ENCODE measurements at places on chromosomes 4 and X. TPM values are rescaled to one million over a fixed set of nuclear protein-coding genes. Genes with fewer than 3 reads are reported as not detected.

DNA sequence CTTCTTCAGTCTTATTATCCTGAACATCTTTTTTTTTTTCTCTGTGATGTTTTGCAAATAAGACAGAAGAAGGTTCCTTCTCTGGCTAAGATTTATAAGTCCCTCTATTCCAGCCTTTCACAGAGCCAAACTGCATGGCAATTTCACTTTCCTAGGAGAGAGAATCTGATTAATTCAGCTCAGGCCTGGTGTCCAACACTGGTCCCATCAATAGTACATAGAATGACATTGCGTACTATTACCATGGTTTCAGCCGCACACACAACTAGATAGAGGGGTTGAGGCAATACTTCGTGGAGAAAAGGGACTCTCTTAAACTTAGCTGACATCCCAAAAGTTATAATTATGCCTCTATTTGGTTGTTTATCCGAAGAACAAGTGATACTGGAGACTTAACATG, 18.5 kb downstream of the DCAF8L2 start:
- DNase-seq, result no peak

DNA sequence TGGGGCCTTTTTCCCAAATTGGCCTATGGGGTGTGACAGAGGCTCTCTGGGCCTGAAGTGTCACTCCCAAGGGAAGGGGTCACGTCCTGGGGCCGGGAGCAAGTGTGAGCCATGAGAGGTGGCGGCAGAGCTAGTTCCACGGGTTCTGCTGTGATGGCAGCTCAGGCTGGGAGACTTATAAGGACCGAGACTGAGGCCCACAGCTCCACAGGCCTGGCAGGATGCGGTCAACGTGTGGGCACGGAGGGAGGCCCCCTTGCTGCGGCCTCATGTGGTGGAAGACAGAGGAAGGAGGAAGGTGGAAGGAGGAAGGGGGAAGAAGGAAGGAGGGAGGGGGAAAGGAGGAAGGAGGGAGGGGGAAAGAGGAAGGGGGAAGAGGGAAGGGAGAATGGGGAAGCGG, 7.2 kb upstream of the CPLX1 start:
- no peak for DNase-seq

- DNase-seq, result no peak
Observed at GRCh38 chrX:20715176-20715575, 448.5 kb upstream of the RPS6KA3 start.

Gene ADGRL3
- total RNA-seq, result 1.6 TPM

DNA sequence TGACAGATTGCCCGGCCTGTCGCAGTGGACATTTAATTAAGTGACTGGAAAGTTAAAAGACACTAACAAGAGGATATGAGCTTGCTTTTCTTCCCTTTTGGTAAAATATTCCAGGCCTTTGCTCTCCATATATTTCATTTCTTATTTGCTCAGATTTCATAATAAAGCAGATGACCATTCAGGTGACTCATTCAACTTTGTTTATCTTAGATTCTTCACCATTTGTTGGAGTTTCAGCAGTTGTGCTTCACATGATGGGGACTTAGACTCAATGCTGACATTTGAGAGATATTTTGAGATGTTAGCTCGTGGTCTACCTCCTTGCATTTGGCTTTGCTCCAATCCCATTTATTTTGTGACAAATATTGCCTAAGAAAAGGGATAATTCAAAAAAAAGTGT, 312.2 kb downstream of the ARHGAP24 start:
- DNase-seq, result peak; percentile 52

GRCh38 chr4:94653095-94653649, 104.6 kb upstream of the BMPR1B start:
- peak; percentile 15 for DNase-seq

DNA sequence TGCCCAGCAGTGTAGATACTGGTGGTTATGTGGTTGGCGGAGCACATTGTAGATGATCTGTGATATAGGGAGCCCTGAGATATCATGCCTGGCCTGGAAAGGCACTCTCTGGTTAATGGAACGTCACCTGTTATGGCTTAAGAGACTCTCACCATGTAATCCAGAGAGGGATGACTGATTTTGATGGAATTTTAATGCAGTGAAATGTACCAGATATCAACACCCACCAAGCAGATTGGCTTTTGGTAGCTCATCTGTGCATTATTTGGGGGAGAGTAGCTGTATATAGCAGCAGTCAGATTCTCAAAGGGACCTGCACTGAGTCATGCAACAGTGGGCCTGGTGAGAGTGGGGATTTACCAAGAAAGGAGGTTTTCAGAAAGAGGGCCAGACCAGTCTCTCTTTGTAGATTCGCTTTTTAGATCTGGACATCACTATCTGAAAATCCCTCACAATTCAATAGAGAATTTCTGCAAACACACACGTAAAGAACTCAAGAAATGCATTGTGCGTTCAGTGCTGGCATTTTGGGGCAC, 17.3 kb downstream of the TSC22D3 start:
- no peak for DNase-seq

DNA sequence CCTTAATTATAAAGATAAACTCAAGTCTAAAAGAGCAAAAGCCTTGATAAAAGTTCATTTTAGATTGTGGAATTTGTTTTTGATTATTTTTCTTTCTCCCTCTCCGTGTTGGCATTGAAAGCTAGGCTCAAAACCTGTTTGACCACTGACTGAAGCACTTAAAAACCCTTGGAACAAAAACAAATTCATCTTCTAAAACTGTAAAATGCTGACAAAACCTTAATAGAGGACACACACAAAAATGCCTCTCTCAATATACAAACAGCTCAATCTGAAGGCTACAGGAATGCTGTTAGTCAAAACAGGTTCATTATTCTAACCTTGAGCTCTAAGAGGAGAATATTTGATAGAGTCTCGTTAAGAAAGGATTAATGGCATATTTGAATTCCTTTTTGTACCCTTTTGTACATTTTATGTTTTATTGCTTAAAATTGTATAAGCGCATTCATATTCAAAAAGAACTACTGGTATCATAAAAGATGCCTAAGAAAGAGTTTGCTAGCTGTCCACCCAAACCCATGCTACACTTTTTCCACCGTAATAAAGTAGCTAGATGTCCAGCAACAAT, 74.3 kb upstream of the NAP1L5 start:
- no peak for DNase-seq

GRCh38 chr4:27024805-27025204, 164.2 kb downstream of the STIM2 start:
- DNase-seq, result no peak

GRCh38 chr4:13313856-13314255, 170.3 kb downstream of the RAB28 start:
- DNase-seq, result no peak

Gene GNRHR
- not detected for total RNA-seq

Gene GDPD2
- total RNA-seq, result not detected

Gene KLB
- under 0.01 TPM for total RNA-seq

Gene PRKX
- total RNA-seq, result 22.8 TPM

GRCh38 chr4:185317880-185318279, 77.8 kb downstream of the LRP2BP start:
- peak; percentile 34 for DNase-seq

GRCh38 chrX:2401590-2402360, 99.0 kb downstream of the DHRSX start:
- DNase-seq, result peak; percentile 39

Gene MMRN1
- total RNA-seq, result 1,427 TPM

Gene SMC1A
- 8.9 TPM for total RNA-seq
